ENCODE measurements at places on chromosomes 3 and 15.
A peak's percentile ranks its signal among the peaks of the same experiment; 100 is the strongest.

DNA sequence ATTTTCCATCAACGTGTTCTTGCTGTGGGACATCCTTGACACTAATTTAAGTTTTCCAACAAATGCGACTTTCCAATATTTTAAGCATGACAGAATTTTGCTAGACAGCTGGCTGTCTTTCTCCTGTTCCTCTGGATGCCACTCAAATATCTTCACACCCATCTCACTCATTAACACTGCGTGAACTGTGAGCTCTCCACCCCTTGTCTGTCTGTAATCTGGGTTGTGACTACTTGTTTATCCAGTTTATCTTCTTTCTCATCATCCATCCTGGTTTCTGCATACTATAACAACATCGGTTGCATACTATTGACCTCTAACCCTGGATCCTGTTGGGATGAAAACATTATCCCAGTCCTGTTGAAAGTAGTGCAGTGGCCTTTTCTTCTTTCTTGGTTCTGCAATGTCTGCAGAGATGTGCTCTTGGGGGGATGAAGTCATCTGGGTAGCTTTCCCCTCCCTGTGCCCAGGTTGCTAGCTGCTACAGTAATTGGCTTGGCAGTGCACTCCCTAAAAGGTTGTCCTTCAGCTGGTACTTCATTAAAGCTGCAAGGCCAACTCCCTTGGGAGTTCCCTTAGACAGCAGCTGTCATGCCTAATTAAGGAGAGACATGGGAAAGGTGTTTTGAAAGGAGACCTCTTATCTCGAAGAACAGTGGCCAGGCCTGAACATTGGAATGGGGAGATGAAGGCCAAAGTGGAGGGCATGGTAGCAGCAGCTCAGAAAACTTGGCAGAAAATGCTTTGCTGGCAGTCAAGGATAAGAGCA, 24.7 kb downstream of the KAT2B start:
- DNase-seq: no peak

DNA sequence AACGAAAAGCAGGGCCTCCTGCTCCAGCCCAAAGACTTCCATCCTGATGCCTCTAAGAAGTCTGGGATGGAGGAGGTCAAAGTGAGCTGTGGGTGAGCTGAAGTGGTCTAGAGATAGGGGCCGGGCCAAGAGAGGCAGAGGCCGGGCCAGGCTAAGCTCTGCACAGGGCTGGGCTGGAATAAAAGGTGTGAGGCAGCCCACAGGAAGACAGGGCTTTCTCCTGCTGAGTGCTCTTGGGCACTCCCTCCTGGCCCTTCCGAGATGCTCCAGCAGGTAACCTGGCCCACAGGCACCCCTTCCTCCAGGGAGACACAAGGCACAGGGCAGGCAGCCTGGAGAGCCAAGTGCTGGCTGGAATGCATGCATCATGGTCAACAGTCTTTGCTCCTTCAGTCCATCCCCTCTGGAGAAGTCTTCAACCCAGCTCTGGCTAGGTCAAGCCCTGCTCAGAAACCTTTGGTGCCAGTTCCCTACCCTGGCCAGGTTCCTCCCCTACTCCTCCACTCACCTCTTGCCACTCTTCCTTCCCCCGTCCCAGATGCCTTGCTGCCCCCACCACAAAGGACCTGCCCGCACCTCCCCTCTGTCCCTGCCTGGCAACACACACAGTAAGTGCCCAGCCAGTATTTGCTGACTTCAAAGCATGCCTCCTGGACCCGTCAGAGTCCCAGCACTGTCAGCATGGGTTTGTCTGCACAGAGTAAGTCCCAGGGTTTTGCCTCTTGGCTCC, 93.6 kb downstream of the SEC22A start:
- no peak for DNase-seq

DNA sequence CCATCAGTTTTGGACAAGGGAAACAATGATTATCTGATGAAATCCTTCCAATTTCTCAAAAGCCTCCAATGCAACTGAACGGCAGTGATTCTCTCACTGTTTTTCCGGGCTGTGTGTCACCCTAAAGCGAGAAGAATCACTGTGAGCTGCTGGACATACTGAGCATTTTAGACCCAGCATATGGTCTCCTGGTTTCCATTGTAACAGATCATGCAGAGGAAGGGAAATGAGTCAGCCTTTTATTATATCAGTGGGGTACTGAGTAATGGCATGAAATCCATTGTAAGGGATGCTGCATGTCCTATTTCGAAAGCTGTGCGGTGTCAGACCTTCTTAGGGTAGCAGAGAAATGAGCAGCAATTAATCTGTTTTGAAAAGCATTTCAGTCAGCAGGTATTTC, 287.1 kb downstream of the IL5RA start:
- no peak for DNase-seq

GRCh38 chr3:61765157-61765876, 203.9 kb downstream of the PTPRG start:
- no peak for DNase-seq

GRCh38 chr3:54240-54639, 142.3 kb upstream of the CHL1 start:
- no peak for DNase-seq

DNA sequence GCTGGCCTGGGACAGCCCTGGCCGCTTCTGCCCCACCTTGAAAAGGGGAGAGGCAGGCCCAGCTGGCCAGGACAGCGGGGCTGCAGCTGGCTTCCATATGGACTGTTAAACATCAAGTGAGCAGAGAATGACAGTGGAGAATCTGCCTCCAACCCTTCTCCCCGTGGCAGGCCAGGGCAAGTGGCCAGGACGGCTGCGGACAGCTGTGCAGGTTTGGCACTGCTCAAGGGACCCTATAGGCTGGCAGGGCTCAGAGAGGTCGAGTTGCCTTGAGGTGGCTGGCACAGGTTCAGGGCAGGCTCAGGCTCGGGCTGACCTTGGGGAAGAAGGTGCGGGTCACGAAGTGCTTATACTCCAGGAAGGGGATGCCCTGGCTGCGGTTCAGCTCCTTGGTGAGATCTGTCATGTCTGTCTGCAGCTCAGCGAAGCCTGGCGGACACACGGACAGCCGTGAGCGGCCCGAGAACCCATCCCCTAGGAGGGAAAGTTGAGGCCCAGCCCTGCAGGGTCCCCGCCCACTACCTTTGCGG, 24.3 kb downstream of the H1-8 start:
- no peak for DNase-seq

- DNase-seq: no peak
Observed at GRCh38 chr3:13071695-13072094, 1.5 kb downstream of the IQSEC1 start.

DNA sequence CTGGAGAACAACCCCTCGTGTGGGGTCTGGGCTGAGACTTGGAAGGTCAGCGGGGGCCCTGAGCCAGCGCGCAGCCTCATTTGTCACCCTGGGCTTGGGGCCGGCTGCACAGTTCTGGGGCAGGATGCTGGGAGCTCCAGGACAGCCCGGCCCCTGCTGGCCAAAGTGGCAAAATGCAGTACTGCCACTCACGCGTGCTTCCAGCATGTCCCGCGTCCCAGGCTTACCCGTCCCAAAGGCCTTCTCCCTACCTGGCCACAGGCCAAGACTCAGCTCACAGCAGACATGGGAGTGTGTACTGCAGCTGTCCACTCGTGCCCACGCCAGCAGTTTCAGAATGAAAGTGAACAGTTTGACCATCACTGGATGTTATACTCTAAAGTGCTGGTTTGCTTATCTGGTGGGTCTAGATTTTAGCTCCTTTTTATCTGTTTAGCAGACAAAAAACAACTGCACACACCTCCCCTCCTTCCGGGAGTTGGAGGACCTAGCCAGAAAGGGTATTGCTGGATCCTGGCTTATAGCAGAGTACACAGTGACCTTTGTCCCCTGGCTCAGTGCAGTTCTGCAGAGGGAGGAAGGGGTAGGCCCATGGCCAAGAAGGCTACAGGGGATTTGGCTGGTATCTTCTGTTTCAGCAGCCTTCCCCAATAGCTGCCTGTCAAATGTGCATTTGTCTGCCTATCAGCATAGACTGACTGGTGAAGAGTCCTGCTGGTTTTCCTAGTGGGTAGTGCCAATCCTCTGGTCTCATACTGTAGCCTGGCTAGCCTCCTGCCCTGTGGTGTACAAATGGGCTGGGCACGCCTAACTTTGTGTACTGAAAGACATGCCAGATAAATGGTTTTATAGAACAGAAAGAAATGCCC, 23.2 kb upstream of the IP6K2 start:
- peak; percentile 75 for DNase-seq

- no peak for DNase-seq
Observed at GRCh38 chr3:113086560-113087461, 96.0 kb downstream of the GTPBP8 start.

- peak; percentile 48 for DNase-seq
Observed at GRCh38 chr3:8757551-8758518, 11.6 kb downstream of the OXTR start.

DNA sequence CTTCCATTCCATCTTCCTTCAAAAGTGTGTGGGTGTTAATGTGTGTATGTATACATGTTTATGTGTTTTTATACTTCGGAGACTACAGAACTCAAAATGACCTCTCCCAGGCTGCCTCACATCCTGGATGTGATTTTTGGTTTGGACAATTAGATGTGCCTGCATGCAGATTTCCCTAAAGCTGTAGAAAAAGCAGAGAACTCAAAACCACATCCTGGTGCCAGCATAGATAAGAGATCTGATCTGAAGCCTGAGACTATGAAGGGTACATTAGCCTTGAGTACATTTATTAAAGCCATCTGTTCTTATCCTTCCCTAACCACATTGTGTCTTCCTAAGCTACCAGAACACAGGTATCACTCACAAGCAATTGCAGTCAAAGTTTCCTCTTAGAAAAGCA, 319.4 kb upstream of the RASGRP1 start:
- DNase-seq: peak; percentile 27

DNA sequence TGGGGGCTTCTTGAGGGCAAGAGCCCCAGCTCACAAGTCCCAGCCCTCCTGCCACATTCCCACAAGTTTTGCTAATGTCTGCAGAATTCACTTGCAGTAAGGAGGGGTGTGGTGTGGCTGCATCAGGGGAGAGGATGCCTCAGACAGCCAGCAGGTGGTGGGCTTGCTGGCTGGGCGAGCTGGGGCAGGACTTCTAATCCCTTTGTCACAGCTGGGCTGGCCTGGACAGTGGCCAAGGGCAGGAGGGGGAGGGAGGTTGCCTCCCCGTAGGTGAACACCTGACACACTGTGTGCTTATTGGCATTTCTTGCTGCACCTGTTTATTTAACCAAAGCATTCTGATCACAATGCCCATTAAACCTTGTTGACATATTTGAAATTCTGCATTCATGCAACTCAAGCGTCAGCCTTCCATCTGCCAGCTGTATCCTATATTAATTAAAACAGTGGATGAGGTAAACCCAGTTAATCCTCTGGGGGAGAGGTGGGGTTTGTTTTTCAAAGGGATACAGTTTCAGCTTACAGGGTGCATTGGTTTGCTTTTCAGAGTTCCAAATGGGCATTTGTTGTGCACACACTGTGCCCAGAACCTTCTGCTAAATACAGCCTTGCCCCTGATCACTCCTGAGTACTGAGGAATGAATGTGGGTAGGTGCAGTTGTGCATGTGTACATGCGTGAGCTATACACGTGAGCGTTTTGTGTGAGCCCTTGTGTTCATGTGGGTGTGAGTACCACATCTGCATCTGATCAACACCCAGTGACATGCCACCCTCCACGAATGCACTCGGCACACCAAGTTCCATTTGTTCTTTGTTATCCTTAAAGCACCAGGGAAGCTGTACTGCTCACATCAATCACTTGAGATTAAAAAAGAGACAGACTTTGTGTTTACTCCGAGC, 268.7 kb downstream of the XXYLT1 start:
- DNase-seq: peak; percentile 34

DNA sequence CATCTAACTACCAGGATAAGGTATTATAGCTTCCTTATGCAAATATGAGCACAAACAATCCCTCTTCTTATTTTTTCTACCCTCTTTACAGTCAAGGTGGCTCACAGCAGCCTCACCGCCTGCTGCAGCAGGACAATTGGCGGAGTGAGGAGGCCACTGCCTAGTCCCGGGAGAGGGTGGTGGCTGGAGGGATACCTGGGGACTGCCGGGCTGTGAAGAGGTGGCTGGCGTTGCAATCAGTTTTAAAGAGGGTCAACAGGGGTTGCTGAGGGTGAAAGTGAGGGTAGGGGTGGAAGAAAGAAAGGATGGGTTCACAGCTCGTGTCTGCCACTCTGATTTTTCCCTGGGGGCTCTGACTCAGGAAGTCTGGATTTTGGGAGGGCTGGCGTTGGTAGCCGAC, 105.1 kb upstream of the SLC6A6 start:
- no peak for DNase-seq

- DNase-seq: no peak
Observed at GRCh38 chr3:169999433-169999832, 32.8 kb downstream of the SEC62 start.

DNA sequence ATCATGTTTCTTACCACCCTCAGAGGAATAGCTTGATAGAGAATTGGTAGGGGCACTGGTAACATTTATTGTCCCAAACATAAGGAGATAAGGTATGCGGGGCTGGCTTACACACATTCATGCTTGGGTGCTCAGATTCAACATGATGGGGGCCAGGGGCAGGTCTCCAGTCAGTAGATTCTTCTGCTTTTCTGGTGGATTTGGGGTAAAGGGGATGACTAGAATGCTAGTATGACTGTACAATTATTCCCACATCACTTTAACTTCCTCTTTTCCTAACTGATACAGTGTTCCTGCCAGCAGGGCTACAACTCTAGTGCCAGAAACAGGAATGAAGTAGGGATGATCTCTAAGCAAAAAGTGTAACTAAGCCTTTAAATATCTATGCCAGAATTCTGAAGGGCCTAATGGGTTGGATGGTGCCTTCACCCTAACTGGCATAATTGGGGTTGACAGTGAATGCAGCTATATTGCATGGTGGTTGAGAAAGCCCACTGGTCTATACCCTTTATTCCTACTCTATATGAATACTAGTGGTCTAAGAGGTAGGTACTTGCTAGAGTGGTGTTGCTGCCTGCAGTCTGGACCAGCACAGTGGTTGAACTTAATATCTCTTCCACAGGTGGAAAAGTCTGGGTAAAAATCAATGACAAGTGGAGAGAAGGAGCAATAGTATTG, 117.4 kb downstream of the IL12A start:
- DNase-seq: no peak

DNA sequence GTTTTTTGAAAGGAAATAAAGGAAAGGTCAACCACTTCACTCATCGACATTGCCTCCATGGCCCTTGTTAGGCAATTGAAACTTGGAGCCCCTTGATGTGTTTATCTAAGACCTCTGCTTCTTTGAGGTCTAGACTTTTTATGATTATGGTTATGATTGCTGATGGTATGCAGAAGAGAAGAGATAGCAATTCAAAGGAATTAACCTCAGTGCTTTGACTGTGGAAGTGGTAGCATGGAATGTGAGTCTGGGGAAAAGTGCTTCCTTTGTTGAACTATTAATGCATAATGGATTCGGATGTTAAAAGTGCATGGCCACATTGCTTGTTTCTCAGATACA, 46.1 kb downstream of the FNDC3B start:
- no peak for DNase-seq
